ENCODE measurements at places on chromosomes 1 and 21.

- DNase-seq, result no peak
Observed at GRCh38 chr1:201460814-201461644, 8.0 kb downstream of the PHLDA3 start.

DNA sequence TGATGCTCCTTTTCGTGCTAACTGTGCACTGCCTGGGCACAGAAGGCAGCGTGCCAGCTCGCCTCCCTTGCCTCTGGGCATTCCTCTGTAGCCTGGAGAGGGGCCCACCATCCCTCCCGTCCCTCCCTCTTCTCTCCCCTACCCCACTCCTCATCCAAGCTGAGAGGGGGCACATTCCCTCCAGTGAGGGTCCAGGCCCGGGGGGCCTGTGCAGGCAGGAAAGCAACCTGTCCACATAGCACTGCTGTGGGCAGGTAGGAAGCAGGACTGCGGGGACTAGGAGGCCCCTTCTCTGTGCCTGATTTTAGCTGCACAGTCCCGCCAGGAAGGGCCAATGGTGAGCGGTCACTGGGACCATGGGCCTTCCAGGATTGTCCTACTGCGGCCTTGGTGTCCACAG is 10.3 kb upstream of the PKNOX1 start:
- no peak for DNase-seq

DNA sequence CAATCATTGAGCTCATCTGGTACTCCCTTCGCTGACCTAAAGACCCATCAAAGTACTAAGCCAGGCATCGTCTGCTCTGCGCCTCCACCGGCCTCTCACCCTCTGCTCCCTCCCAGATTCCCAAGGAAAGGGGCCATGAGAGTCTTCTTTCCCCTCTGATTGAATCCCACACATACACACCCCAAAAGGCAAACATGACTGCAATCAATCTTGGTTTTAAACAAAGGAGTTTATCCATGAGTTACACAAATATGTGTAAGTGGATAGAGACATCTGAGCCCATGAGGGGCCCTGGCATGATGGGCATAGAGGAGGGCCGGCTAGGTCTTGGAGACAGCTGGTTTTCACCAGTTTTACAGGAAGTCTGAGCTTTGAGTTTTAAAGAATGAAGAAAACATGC is 50.9 kb downstream of the CAPN2 start:
- DNase-seq, result no peak

- DNase-seq, result no peak
Observed at GRCh38 chr1:11151114-11151513, 38.0 kb upstream of the ANGPTL7 start.

DNA sequence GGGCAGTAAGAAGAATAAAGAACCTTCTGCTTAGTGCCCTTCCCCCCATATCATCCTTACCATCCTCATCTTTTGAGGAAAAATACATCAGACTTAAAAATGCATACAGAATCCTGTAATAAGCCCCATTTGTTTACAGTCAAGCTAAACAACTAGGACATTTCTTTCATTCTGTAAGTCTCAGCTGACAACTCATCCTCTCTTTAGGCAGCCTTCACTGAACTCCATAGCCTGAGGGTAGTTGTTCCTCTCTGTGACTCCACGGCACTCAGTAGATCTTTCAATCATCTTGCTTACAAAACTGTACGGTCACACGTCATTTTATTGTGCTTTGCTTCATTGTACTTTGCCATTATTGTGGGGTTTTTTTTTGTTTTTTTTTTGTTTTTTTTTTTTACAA is 82.5 kb downstream of the NRIP1 start:
- DNase-seq, result no peak

All from T-helper 9 cell (primary cell).